ENCODE measurements at places on chromosomes 13 and 19.

DNA sequence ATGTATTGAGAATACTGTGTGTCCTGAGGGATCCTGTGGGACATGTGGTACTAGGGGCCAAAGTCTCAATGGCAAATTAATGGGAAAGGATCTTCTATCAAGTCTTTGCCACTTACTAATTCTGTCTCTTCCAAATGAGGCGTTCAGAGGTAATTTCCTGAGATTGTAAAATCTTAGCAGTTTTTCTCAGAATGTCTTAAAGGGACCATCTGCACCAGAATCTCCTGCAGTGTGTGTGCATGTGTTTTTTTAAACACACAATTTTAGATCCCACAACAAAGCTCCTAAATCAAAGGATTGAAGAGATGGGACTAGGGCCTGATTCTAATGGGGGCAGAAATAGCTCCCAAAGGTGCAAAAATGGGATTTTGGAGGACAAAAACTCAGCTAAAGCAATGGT lies 78.2 kb downstream of the MYO16 start:
- no peak for DNase-seq

- no peak for DNase-seq
These were observed 72.8 kb downstream of the CCDC70 start for GRCh38 chr13:51934461-51935087.

GRCh38 chr19:20162821-20163220 lies 4.2 kb upstream of the ZNF486 start:
- no peak for DNase-seq

DNA sequence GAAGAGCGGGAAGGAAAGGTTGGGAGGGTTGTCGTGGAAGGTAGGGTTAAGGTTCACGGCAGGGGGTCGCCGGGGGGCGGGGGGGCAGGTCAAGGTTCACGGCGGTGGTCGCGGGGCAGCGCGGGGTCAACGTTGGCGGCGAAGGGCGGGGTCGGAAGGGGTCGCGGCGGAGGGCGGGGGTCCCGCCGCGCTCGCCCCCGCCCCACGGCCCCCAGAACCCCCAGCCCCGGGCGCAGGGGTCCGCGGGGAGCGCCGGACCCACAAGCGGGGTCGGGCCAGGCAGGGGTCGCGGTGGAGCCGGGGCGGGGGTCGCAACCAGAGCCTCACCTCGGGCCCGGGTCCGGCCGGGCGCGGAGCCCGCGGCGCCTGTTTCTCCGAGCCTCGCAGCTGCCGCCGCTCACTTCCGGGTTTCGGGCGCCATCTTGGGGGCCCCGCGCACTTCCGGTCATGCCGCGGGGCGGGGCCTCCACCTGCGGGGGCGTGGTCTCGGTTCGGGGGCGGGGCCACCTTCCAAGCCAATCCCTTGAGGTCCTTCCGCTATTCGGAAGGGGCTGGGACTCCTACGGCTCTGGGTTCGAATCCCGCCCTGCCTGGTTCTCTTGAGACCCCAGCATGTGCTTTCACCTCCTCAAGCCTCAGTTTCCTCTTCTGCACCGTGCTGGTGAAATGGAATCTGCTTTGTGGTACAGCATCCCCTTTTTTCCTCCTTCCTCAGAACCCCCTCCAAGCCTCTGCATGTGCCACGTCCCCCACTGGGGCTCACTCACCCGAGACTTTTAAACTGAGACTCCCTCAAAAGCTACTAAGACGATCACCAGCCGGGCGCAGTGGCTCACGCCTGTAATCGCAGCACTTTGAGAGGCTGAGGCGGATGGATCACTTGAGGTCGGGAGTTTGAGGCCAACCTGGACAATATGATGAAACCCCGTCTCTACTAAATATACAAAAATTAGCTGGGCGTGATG lies at the start of gene SBNO2:
TSS of gene SBNO2 (minus strand) at position 424 of the 965 bp plus-strand sequence. CDS start 19,992 bp downstream, outside the sequence.
- peak; percentile 93 for DNase-seq

GRCh38 chr19:29623726-29624488 lies 17.8 kb downstream of the POP4 start:
- DNase-seq, result peak; percentile 61

DNA sequence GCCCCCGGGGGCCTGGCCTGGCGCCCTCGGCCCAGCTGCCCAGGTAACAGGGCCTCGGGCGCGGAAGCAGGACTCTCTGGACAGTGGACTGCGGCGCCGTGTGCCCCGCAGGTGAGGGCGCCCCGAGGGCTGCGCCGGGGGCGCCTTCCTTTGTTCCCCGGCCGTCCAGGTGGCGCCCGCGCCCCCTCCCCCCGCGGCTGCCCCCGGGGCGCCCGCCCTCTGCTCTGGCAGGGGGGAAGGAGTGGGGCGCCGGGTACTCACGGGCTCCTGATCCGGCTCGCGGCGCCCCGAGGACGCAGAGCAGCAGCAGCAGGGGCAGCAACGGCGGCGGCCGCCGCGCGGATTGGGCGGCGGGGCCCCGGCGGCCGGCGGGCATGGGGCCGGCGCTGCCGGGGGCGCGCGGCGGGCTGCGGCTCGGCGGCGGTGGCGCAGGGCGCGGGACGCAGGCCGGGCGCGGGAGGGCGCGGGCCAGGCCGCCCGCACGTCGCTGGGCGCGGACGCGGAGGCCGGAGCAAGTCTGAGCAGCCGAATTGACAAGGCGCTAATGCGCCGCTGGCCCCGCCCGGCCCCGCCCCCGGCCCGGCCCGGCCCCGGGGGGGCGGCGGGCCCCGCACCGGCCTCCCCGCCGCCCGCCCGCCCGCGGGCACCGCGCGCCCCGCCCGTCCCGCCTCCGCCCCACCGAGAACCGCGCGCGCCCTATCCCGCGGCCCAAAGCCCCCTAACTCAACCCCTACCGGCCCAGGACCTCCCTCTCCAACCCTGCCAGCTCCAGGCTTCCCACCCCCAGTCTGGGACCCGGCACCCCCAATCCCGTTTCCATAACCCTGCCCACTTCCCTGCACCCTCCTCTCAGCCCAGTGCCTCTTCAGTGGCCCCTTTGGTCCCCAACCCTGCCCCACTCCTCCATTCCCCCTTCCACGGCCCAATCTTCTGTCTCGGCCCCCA lies at the start of gene CRLF1:
TSS of gene CRLF1 (minus strand) at position 519 of the 945 bp plus-strand sequence. CDS start at position 376, 143 bp downstream.
- DNase-seq, result no peak

- DNase-seq, result no peak
These were observed 18.6 kb downstream of the BRD4 start for GRCh38 chr19:15313649-15314279.

DNA sequence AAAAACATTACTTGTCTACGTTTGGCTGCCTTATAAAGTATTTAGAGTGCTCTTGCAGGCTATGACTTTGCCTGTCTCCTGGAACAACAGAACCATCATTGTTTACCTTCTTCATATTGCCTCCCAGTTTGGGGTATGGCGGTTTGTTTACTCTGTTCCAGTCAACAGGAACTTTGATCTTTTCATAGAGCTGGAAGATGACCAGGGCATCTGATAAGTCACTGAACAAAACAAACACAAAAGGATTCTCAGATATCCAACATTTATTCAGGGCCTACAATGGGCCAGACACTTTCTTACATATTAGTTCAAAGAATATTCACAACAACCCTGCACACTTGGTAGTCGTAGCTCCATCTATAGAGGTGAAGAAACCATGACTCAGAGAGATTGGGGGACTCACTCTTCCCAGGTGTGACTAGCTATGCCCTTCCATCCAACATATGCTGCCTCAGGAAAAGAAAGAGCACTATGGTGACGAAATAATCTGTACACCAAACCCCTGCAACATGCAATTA lies 38.4 kb upstream of the CPB2 start:
- DNase-seq, result no peak

DNA sequence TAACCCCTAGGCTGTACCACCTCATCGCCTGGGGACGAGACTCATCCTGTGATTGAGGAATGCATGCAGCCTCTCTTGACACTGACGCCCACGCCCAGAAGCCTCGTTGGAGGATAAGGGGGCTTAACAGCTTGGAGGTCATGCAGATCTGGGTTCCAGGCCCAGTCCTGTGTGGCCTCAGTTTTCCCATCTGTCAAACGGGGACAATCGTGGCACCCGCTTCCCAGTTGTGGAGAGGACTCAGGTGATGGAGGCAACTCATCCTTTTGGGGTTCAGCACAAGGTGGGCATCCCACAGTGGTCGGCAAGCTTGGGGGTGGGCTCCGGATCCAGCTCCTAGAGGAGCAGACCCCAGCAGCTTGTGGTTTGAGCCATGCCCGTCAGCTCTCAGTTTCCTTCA lies 1.4 kb upstream of the LGI4 start:
- no peak for DNase-seq

GRCh38 chr19:53076984-53077383 lies 26.2 kb downstream of the ZNF160 start:
- DNase-seq, result peak; percentile 19

DNA sequence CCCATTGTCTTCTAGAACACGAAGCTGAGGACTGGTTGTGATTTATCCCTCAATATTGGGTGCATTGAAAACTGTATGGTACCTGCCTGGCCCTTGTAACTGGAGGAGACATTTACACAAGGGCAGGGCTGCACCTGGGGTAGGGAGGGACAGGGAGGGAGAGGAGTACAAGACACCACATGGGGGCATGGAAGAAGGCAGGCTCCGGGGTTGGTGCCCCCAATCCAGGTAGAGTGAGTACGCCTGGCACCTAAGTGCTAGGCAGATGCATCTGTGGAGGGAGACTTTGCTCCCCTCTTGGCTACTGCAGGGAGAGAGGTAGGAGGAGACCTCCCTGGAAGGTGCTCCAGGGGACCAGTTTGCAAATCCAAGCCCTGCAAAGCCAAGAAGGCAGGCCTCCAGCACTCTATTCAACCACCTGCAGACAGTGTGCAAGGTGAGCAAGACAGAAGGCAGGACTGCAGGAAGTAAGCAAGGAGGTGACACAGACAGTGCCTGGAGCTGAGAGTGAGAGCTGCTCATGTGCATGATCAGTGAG lies 19.4 kb upstream of the UQCRFS1 start:
- DNase-seq, result no peak

DNA sequence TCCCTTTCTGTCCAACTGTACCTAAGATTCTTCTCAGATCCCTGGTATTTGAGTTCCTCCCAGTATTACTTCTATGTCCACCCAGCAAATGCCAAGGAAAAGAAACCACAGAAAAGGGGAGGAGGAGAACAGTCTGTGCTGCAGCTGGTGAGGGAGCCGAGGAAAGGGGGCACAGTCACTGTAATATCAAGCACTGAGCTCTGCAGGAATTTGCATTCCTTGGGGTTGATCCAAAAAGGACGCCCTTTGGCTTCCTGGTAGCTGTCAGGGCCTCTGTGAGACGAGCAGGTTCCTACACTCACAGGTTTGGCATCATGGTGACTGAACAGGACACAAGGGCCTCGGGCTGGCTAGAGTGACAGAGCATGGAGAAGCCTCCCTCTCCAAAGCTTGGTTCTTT lies 273.4 kb downstream of the NHLRC3 start:
- DNase-seq, result no peak

GRCh38 chr19:31118287-31118955 lies 230.8 kb downstream of the TSHZ3 start:
- no peak for DNase-seq

- peak; percentile 90 for DNase-seq
These were observed 558 bp upstream of the PPAN start for GRCh38 chr19:10105509-10106099.

DNA sequence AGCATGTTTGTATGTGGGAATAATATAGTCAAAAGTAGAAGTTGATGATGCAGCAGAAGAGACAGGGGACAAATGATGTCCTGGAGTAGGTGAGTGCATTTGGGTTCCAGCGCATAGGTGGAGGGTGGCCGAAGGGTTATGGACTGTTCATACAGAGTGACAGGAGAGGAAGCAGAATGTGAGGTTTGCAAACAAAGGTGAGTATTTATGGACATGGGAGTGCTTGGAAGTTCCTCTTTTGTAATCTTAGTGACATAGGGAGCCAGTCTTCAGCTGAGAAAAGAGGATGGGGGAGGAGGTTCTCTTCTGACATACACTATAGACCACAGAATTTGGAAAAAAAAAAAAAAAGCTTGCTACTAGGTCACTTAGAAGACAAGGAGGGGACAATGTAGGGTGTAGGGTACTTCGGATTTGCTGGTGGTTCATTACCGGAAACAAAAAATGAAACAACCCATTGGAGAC lies 331.6 kb downstream of the DLEU7 start:
- no peak for DNase-seq

DNA sequence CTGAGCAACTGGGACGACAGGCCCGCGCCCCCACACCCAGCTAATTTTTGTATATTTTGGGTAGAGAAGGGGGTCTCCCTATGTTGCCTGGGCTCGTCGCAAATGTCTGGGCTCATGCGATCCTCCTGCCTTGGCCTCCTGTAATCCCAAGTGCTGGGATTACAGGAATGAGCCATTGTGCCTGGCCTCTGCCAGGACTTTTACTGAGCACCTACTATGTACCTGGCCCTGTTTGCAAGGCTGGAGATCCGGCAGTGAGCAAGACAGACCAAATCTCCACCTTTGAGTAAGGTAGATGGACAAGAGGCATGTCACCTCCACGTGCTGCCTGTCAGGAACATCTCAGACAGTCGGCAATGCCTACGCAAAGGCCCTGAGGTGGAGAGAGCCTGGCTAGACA lies 6.9 kb downstream of the FKBP8 start:
- no peak for DNase-seq

- DNase-seq, result no peak
These were observed 1.8 kb downstream of the PTGER1 start for GRCh38 chr19:14473073-14473977.

DNA sequence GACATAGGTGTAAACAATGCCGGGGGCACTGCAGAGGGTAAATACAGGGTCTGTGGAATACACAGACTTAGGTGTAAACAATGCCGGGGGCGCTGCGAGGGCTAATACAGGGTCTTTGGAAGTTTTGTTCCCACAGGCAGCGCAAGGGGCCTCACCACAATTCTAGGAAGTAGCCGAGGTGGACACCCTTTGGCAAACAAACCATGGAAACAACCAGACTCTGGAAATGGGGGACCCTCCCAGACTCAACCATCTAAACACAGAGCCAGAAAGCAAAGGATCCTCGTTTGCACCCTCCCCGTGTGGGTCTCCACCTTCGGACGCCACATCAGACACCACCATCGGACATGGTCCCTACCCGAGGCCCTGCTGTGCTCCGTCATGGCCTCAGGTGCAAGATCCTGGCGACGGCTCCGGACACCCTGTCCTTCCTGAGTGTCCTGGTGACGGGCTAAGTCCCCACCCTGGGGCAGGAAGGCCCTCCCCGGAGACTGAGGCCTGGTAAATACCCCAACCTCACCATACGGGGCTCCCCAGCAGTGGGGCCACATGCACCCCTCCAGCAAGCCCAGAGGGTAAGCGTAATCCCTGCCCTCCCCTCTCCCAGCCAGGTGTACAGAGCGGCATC lies 16.7 kb upstream of the PLPP2 start:
- DNase-seq, result no peak

DNA sequence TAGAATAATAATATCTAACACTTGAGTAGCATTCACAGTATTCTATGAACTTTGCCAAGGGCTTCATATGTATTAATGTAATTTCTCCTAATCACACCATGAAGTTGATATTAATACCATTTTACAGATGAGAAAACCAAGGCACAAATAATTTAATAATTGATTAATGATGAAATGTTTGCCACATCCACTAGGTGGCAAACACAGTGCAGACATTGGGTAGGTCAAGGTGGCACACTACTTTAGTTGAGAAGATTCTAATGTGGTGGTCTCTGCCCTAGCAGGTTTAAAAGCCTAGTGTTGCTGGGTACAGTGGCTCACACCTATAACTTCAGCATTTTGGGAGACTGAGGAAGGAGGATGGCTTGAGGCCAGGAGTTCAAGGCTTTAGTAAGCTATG lies 412.4 kb downstream of the SUCLA2 start:
- no peak for DNase-seq

- peak; percentile 60 for DNase-seq
These were observed 1.3 kb downstream of the BICRA start for GRCh38 chr19:47609906-47610894.

- no peak for DNase-seq
These were observed 19.4 kb downstream of the CLDN10 start for GRCh38 chr13:95571941-95572340.

- DNase-seq, result no peak
These were observed 92.1 kb downstream of the ATP11A start for GRCh38 chr13:112781881-112782361.

Measured in activated naive CD8-positive, alpha-beta T cell treated with anti-CD3 and anti-CD28 coated beads for 36 hours (primary cell).